GM18507 (cell line): ENCODE measurements at places on chromosomes 3 and 15.

- DNase-seq: no peak
These were observed 103.4 kb downstream of the WNT7A start for GRCh38 chr3:13776253-13777050.

DNA sequence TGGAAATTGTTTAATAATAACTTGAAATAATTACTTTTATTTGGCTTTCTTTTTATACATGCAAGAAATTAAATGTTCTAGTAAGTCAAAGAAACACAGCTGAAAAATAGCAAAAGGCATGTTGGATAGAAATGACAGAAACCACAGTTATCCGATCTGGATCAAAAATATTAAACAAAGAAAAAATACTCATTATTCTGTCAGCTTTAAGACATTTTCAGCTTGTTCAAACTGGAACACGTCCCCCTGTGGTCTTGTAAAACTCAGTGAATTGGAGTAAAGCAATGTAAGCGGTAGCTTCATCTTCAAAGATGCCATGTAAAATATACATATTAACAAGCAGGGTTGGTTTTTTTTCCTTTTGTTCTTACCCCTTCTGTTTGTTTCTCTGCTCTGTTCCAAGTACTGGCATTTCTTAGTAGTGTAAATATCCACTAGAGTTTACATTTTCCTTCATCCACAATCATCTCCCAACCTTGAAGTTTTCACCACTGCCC, 223.4 kb downstream of the IGSF11 start:
- no peak for DNase-seq

GRCh38 chr15:57134851-57135250, 216.4 kb downstream of the TCF12 start:
- DNase-seq: no peak

DNA sequence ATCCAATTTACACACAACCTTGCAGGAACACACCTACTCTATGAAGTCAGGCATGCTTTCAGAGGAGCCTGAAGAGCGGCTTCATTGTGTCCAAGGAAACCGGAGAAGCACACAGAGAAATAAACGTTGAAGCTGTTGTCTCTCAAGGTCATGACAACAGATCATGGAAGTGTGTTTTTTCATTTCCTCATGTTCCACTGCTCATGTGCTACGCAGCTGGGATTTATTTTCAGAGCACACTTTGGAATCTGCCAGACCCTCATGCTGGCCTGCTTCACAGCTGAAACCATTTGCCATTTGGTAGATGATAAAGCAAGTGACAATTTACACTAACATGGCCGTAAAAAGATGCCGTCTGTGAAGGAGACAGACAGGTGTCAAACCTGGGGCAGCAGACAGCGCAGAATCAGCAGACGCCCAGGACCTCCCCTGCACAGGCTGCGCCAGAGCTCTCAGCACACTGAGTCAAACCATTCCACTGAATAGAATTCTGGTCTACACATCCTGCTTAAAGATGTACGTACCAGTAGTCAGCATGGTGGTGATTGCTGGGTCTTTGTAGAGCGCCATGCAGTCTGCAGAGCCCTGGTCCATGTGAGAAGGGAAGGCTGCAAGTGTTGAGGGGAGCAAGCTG, 99.3 kb downstream of the ARNT2 start:
- no peak for DNase-seq

DNA sequence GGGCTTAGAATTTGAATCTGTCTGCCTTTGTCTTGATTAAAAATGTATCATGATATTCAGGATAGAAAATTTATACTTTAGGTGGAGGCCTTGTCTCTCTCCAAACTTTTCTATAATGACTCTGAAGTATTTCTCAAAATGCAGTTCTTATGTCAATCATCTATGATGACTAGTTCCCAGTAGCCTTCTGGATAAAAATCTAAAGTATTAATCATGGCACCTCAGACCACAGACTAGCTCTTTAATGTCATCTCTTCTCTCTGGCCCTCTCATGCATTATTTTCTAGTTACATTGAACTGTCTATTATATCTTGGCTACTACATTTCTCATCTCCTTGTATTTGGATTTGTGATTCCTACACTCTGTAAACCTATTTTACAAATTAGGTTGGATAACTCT, 96.9 kb downstream of the ZPLD1 start:
- DNase-seq: no peak

DNA sequence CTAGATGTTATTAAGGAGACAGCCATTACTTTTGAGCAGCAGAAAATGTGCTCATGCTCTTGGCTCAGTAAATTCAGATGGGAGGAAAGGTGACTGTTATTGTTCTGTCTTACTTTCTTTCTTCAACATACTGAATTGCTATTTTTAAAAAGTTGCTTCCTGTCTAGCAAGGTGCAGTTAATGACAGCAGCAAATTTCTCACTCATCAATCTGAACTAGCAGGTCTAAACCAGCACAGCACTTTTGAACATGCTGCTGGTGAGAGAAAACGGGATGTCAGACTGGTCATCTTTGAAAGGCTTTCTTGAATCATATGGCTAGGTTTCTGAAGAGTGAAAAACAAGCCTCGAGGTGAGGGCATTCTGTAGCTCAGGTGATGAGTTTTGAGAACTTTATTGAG, 384.7 kb downstream of the MFSD1 start:
- DNase-seq: no peak

DNA sequence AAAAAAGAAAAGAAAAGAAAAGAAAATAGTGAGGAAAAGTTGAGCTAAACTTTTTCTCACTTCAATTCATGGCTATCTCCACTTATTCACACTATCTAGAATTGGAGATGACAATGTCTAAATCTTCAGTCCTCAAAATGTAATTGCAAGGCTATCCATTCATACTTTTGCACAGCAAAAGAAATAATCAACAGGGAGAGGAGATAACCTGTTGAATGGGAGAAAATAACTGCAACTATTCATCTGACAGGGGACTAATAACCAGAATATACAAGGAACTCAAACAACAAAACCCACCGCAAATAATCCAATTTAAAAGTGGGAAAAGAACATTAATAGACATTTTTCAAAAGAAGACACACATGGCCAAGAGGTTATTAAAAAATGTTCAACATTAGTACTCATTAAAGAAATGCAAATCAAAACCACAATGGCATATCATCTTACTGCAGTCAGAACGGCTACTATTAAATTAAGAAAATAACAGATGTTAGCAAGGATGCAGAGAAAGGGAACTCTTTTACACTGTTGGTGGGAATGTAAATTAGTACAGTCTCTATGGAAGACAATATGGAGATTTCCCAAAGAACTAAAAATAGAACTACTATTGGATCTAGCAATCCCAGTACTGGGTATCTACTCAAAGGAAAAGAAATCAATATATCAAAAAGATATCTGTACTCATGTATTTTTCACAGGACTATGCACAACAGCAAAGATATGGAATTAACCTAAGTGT, 73.5 kb upstream of the PPIB start:
- no peak for DNase-seq

DNA sequence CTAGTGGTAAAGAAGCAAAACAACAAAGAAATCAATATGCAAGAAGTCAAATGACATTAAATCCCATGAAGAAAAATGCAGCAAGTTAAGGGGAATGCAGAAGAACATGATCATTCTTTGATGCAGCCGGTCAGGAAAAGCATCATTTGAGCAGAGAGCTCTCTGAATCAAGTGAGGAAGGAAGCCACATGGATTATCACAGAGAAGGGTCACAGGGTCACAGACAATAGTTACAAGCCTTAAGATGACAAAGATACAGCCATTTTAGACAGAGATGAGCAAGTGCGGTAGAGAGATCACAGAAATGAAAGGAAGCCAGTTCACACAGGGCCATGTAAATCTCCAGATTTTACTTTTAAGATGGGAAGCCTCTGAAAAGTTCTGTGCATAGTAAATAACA, 43.9 kb downstream of the UBE3A start:
- DNase-seq: no peak

DNA sequence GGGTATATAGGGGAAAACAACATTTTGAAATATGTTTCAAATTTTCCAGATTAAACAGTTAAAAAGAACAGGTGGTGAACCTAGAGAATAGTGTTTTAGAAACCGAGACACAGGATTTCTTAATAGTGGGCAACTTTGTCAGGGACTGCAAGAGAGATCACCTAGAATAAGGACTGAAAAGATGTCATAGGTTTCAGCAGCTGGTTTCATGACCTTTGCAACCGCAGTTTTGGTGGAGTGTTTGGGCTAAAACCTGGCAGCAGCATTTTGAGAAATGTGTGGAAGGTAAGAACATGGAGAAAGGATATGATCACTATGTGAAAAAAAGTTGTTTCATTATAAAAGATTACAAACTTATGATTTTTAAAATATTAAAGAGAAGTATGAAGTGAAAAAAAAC, 34.9 kb downstream of the PRKCI start:
- no peak for DNase-seq

- no peak for DNase-seq
These were observed 53.5 kb upstream of the LEKR1 start for GRCh38 chr3:156772588-156773206.

- DNase-seq: no peak
These were observed 481.2 kb downstream of the FOXP1 start for GRCh38 chr3:71102111-71102983.

DNA sequence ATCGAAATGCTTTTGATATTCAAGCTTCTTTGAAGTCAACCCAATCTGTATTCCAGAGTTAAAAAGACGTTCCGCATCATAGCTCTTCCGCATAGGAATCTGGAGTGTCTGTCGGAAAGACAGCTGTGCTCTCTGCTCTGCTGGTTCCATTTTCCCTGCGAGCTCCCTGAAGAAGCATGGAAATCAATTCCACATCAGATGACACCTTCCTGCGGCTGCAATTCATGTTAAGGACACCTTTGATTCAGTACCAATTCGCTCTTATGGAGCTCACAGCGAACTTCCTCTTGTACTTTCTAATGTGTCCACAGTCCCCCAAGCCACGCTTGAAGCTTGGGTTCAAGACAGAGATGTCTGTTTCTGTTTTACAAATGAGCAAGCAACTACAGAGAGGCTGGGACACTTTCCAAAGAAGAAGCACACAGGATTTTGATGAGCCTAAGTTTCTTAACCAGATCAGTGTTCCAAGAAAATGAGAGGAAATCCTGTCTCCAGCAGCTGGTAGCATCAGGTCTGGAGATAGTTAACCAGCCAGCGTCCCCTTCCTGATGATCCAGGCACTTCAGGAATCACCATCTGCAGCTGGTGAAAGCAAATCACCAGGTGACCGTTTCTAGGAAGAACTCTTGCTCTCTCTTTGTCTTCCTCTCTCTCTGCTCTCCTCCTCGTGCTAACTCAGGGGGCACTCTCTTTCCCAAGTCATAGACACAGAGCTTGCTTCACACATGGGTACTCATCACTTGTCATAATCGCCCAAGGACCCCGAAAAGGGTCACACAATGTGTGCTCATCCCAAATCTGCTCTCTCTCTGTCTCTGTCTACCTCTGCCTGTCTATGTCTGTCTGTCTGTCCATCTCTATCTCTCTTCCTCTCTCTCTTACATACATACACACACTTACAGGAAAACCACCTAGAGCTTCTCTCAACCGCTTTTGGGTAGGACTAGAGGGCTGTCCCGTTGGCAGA, 281.8 kb downstream of the FAM43A start:
- no peak for DNase-seq
